NCI-H2029 (cell line): ENCODE measurements at places on chromosomes 12 and 14.

DNA sequence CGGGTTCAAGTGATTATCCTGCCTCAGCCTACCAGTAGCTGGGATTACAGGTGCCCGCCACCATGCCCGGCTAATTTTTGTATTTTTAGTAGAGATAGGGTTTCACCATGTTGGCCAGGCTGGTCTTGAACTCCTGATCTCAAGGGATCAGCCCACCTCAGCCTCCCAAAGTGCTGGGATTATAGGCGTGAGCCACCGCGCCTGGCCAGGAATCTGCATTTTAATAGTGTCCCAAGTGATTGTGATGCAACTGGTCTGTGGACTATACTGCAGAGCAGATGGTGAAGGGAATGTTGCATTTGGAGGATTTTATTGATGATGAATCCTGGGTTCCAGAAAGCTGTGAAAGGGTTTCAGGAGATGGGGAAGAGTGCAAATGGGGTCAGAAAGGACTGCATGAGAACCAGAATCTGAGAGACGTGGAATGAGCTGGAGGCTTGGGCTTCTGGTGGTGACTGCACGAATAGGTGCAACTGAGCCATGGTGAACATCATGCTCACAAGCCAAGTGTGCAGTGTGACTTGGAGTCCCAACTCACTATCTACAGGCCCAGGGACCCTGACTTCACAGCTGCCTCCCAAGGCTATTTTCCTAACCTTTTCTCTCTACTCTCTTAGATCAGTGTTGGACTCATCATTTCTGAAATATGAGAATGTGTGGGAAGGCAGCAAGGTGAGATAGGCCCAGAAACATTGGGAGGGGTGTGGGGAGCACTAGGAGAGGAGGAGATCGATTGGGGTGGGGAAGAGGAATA is 4.5 kb downstream of the RPS26 start:
- no peak for DNase-seq

DNA sequence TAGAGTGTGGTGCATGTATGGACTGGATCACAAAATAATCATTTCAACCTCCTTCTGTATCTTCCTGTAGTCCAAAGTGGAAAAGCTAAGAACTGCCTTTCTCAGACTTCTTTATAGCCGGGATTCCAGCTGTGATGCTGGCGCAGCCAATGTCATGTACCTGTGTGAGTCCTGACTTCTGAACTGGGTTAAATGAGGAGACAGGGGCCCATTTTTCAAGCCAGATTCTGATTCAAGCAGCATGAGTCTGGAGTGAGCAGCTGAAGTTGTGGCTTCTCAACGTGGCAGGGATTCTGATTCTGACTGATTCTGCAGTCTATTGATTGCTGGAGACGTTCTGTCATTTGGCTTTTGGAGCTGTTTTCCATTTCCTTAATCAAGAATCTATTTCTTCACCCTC is 111.2 kb downstream of the ST8SIA1 start:
- no peak for DNase-seq

GRCh38 chr14:102560458-102561261 is 31.8 kb upstream of the RCOR1 start:
- no peak for DNase-seq

- DNase-seq, result no peak
These were observed 105.1 kb downstream of the BMP4 start for GRCh38 chr14:53851394-53852090.

- DNase-seq, result no peak
These were observed 51.5 kb downstream of the DCAF5 start for GRCh38 chr14:69101331-69101826.

DNA sequence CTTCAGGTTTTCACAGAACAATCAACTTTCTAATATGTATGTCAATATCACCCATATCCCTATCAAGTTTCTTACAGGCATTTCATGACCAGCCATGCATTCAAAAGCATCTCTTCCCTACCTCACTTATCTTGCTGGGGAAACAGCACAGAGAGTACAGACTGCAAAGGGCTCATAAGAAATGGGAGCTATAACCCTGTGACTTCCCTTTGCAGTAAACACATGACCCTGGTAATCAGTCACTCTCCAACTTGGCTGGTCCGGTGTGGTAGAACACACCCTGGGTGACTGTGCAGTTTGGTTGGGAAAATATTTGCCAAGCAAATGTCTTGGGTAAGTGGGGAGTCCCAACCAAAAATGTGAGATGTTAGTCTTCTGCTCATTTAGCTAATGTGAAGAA is 49.4 kb upstream of the TMCC3 start:
- no peak for DNase-seq

DNA sequence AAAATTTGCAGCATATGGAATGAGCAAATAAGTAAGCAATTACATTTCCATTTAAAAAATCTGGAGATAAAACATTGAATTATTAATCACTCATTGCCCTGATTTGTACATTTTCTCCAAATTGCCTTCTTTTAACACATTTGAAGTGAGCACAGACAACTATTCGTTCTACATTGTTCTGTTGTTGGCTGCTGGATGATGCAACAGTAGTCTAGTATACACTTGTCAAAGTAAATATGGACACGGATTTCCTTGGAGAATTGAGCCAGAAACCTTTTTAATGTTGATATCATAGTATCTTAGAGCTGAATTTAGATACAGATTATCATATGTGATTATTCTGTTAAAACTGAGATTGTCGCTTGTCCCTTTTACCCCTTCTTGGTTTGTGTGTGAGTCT is 188.2 kb downstream of the FUT8 start:
- no peak for DNase-seq

- no peak for DNase-seq
These were observed 201.0 kb downstream of the SLC25A21 start for GRCh38 chr14:36971263-36971855.

GRCh38 chr12:132108211-132108832 is 35.8 kb downstream of the DDX51 start:
- DNase-seq, result no peak

DNA sequence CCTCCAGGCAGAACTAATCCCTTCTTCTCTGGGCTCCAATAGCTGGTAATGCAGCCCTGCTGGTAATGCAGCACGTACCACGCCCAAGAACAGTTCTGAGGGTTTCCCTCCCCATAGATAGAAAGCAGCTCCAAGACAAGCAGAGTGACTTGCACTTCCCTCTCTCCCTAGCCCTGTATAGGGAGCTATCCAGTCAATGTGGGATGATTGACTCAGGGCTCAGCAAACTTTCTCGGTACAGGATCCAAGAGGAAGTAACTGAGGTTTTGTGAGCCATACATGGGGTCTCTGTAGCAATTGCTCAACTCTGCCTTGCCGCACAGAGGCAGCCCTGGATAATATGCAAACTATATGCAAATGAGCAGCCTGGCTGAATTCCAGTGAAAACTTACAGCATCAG is 15.5 kb upstream of the FKBP4 start:
- no peak for DNase-seq

DNA sequence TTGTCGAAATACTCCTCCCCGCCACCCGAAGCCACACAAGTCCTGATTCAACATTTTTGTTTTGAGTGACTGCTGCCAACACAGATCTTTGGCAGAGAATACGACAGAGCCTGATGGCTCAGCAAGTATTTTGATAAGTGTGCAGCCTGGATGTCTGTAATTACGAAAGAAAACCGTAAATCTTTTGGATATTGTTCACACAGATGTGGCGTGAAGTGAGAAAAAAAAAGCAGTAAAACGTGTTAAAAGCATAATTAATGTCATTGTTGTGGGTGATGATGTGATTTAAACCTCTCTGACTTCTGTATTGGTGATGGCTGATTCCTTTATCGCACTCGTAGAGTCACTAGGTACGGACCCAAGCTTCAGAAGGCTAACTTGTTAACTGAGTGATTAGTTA is 98.7 kb downstream of the PHETA1 start:
- DNase-seq, result no peak

DNA sequence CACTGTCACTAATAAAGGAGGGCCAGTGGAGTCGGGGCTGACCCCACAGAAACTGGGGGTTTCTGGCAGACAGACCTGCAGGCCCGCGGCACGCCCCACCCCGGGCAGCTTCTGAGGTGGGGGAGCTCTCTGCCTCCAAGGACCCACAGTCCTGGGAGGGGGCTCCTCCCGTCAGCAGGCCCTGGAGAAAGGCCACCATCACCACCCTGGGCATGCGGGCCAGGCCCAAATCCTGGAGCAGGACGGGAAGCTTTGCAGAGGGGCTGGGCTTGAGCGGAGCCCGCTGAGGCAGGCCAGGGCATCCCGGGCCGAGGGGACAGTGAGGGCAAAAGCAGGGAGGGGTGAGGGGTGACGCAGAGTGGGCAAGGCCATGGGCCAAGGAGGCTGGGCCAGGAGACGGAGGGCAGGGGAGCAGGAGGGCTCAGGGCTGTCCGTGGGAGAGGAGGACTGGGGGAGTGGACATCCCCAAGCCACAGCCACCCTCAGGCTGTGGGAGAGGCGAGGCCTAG is 11.1 kb upstream of the GPR132 start:
- DNase-seq, result no peak

DNA sequence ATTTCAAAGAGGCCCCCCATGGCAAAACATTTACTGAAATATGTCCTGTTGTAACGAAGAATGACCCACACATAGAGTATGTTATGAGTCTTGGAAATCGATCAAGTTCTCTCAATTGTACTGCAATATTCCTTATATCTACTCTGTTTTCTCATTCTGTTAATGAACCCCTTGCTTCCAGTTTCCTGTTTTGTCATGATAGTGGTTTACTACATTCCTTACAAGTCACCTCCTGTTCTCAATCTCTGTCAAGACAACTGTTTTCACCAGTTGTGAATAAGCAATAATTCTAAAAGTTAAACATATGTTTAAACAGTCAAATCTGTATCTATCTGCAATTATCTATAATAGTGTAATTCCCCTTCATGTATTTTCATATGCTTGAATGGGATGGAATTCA is 16.4 kb upstream of the ARID2 start:
- no peak for DNase-seq

- no peak for DNase-seq
These were observed 3.6 kb downstream of the GALC start for GRCh38 chr14:87989221-87989955.

DNA sequence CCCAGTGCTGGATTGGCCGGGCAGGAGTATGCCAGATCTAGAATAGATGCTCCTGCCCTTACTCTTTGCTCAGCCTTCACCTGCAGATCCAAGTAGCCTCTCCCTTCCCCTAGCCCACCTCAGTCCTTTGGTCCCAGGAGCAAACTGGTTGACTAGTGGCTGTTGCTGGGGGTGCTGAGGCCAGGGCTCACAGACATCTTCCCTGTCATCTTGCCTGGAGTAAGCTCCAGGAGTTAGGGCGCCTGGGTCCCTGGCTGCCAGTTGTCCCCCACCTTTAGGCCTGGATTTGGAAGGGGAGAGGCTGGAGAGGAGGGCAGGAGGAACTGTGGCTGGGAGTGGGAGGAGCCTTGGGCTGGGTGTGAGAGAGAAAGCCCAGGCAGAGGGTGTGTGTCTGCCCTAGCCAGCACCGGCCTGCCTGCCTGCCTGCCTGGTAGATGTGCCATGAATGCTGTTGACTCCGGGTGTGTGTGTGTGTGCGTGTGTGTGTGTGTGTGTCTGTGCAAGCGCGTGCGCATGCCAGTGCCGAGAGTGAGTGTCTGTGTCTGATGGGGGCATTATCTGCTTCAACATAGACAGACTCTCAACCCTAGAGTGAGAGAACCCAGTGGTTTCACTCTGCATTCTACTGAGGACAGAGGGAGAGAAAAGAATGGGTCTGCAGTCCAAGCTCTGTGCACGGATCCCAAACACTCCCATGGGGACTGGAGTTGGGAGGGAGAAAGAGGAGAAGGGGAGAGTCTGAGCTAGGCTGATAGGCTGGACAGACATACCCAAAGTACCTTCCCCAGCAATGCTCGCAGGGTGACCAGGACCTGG is 845 bp upstream of the RARG start:
- no peak for DNase-seq

GRCh38 chr12:67681105-67681778 is 32.7 kb downstream of the DYRK2 start:
- DNase-seq, result no peak

DNA sequence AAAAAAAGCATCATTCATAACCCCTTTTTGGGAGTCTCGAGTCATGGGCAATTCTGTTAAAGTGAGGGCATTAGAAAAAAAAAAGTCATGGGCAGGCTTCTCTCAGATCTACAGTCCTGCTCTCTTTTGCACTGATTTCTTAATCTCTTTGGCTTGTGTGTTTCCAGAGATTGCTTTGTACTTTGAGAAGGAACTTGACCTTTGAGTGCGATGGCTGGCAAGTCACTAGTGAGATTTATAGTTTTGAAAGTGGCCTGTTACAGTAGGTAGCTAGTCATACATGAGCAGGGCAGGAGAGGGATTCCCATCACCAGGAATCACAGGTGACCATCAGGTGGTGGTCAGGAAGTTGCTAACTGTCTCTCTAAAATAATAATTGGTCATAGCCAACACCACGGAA is 119.6 kb downstream of the KCNMB4 start:
- no peak for DNase-seq

DNA sequence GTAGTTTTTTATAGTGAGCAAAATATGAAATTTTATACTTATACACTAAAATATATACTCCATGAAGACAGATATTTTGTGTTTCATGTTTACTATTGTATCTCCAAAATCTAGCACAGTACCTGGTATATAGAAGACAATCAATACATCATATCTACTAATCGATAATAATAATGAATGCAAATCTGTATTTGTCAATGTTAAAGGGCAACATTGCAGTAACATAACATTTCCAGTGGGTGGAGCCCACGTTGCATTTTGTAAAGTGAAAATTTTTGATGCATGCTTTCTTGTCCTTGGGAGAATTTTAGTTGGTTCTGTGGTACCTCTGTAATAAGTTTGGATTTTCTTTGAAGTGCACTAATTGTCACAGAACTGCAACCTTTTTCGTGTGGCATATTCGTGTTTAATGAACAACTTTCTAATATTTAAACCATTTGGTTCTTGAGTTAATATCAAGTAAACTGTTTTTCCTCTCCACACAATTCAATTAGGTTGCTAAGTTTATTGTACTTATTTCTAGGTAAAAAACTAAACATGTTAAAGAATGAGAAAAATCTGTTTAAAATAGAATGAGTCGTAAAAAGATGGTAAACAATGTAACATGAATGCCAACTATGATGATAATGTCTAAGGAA is 47.4 kb downstream of the AVPR1A start:
- peak; percentile 8 for DNase-seq

DNA sequence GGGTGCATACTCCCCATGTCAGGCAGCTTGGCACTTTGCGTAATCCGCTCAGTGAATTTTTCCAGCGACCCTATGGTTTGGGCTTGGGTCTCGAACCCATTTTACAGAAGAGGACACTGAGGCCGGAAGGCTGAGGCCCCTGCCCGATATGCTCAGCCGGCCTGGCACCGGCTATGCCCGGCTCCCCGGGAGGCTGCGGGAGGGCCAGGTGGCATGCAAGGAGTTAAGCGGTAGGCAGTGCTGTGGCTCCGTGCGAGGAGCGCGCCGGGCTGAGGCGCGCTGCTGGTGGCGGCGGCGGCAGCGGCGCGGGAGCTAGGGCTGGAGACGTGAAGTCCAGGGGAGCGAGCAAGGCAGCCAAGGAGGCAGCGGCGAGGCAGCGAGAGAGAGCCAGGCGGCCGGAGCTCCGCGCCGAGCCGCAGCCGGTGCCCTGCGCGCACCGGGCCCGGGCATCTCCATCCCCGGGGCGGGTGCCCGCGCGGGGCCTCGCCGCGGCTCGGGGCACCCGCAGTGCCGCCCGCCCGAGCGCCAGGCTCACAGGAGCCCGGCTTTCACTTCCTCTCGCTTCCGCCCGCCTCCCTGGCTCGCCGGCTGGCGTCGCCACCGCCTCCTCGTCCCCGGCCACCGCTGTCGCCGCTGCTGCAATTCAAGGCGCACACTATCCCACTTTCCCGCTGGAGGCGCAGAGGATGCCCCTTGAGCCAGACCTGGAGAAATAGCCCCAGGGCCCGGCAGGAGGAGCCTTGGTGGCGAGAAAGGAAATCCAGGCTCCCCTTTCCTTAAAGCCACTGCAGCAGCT is at the start of gene WSCD2:
Gene WSCD2, plus strand, starts transcription at position 272 of the 796 bp plus-strand sequence. CDS start 66,545 bp downstream, outside the sequence.
- no peak for DNase-seq
